MM.1S (cell line): ENCODE measurements at places on chromosomes 5 and 9.

- no peaks in the 10 kb centered on the region for H3K27me3 ChIP-seq
- H3K36me3 ChIP-seq: no peaks in the 10 kb centered on the region
- no peak overlapping the region for H3K27ac ChIP-seq
- no peaks in the 10 kb centered on the region for H3K4me1 ChIP-seq
- H3K4me3 ChIP-seq: no peak overlapping the region
These were observed 221.3 kb downstream of the GRIA1 start for GRCh38 chr5:153711755-153712154.

DNA sequence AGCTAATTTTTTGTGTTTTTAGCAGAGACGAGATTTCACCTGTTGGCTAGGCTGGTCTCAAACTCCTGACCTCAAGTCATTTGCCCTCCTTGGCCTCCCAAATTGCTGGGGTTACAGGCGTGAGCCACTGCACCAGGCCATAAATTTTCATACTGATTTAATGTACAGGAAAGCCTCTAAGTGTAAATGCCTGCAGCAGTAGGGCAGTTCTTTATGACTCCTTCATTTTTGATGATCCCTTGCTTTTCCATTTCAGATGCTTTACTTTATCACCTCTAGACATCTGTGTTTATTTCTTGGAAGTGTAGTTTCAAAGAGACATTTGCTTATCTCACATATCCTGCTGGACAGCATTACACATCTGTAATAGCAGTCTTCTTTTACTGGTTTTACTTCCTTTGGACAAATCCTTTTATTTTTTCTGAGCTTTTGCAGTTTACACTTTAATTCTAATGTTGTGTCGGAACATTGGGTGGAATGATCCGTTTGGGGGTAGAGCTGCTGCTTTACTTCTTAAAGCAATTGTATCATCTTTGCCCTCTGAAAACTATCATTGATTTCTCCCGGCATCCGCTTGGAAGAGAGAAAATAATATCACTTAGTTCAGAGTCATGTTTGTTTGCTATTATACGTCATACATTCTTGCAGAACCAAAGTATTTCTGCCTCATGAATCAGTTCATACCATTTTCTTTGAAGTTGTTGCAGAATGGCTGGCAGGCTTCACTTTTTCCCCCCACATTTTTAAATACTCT lies 36.0 kb downstream of the SCGB3A1 start:
- H3K4me1 ChIP-seq: no peaks in the 10 kb centered on the region
- no peaks in the 10 kb centered on the region; the same call in 1 of the 2 replicates for H3K36me3 ChIP-seq
- DNase-seq: no peak
- H3K27ac ChIP-seq: no peak overlapping the region
- H3K27me3 ChIP-seq: no peaks in the 10 kb centered on the region

- H3K4me1 ChIP-seq: no peaks in the 10 kb centered on the region
- H3K27ac ChIP-seq: no peak overlapping the region
- no peaks in the 10 kb centered on the region for H3K27me3 ChIP-seq
These were observed 35.8 kb downstream of the FSD1L start for GRCh38 chr9:105483618-105484017.

- H3K27me3 ChIP-seq: no peaks in the 10 kb centered on the region
- DNase-seq: no peak
- no peak overlapping the region for H3K4me3 ChIP-seq
- peaks cover 5% of the 10 kb centered on the region; the same call in 1 of the 2 replicates for H3K4me1 ChIP-seq
- H3K27ac ChIP-seq: no peak overlapping the region
- 0 out of 2 replicates have a peak, but pooled peaks cover 3% of the 10 kb centered on the region for H3K36me3 ChIP-seq
These were observed 32.1 kb downstream of the B4GALT1 start for GRCh38 chr9:33135031-33135461.

DNA sequence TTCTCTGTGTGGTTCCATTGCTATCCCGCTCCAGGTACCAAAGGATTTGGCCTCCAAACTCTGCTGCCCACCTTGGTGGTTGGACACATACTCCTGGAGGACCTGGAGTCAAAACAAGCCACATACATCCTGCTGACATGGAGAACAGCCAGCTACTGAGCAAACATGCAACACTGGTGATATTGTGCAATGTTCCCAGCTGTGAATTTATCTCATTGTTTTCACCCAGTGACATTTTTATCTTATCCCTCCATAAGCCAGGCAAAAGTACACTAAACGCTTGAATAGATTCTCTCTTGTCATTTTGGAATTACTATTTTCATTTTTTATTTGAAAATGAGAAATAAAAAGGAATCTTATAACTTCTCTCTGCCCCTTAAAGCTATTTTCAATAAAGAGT lies 11.1 kb upstream of the CTSL start:
- H3K36me3 ChIP-seq: no peaks in the 10 kb centered on the region
- no peaks in the 10 kb centered on the region for H3K27me3 ChIP-seq
- H3K27ac ChIP-seq: no peak overlapping the region
- no peak overlapping the region for H3K4me3 ChIP-seq

DNA sequence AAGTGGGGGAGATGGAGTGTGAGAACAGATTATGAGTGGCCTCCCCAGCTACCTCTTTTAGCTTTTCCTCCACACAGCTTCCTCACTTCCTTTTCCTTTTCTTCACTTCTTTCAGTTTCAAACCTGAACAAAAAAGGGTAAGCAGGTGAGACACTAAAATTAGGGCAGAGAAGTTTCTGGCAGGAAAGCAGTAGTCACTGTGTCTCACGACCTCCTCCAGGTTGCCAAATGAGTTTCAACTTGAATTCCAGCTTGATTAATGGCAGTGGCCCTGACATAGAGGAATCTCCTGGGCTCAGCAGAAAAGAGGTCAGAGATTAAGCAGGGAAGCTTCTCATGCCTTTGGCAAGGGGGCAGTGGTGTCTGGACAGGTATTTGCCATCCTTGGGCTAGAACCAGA lies 63.7 kb upstream of the SPINK5 start:
- peak overlapping the region; percentile 88 for H3K27ac ChIP-seq
- 0 out of 2 replicates have a peak, but pooled peaks cover 5% of the 10 kb centered on the region for H3K36me3 ChIP-seq
- peak; percentile 83 for DNase-seq
- no peak overlapping the region; the same call in 1 of the 2 replicates for H3K4me3 ChIP-seq

- no peaks in the 10 kb centered on the region for H3K27me3 ChIP-seq
- no peaks in the 10 kb centered on the region for H3K4me1 ChIP-seq
- no peak overlapping the region for H3K4me3 ChIP-seq
- DNase-seq: peak; percentile 37
These were observed 32.8 kb downstream of the ARPC5L start for GRCh38 chr9:124894741-124895170.
